Astrocyte of the spinal cord (primary cell): ENCODE measurements at places on chromosomes 12 and 14.

- no peak for DNase-seq
Measured at GRCh38 chr14:56367416-56367815, 212.2 kb upstream of the TMEM260 start.

DNA sequence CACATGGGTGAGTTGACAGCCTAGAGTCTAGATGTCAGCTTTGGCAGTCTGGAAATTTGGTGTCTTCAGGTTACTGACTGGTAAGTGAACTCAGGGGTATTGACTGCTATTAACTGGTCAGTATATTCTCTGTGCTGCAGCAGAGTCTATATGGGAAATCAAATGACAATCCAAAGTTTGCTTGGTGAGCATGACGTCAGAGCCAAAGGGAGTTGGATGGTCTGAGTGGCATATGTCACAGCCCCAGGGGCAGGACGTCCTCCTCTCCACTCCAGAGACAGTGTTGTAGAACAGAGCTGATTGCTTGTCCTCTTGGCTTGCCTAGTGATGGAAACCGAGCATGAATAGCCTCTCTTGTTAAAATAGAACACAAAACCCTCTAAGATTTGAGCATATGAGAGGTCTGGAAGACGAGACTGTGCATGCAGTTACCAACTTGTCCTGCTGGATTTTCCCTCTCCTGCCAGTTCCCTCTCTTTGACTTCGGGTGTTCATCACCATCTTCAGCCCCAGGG lies 3.3 kb upstream of the TBC1D30 start:
- no peak for DNase-seq

GRCh38 chr14:69101331-69101826 lies 51.5 kb downstream of the DCAF5 start:
- DNase-seq, result peak; percentile 85

- no peak for DNase-seq
Measured at GRCh38 chr12:58931518-58931917, 11.2 kb upstream of the LRIG3 start.

- no peak for DNase-seq
Measured at GRCh38 chr12:98149691-98150210, 365.6 kb upstream of the TMPO start.

DNA sequence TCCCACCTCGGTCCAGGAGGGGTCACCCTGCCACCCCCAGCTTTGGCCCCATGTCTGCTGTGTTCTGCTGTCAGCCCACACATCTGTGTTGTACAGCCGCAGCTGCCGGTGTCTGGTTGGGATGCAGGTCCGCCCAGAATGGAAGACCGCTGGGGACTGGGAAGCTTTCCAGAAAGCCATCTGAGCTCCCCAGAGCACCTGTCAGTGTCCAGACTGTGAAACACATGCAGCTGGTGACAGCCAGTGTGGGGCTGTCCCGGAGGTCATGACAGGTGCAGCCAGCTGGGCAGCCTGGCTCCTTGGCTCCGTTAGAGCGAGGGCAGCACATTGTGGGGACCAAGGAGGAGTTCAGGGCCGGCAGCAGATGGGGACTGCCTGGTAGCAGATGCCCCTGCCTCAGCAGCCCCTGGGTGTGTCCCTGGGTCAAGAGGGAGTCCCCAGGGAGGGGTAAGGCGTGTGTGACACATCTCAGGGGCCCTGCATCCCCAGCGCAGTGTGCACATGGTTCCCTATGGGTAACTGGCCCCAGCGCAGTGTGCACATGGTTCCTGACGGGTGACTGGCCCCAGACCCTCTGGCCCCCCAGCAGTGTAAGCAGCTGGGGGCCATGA lies 16.4 kb downstream of the CEP170B start:
- no peak for DNase-seq

- DNase-seq, result no peak
Measured at GRCh38 chr14:34093883-34094282, 143.0 kb upstream of the EGLN3 start.

DNA sequence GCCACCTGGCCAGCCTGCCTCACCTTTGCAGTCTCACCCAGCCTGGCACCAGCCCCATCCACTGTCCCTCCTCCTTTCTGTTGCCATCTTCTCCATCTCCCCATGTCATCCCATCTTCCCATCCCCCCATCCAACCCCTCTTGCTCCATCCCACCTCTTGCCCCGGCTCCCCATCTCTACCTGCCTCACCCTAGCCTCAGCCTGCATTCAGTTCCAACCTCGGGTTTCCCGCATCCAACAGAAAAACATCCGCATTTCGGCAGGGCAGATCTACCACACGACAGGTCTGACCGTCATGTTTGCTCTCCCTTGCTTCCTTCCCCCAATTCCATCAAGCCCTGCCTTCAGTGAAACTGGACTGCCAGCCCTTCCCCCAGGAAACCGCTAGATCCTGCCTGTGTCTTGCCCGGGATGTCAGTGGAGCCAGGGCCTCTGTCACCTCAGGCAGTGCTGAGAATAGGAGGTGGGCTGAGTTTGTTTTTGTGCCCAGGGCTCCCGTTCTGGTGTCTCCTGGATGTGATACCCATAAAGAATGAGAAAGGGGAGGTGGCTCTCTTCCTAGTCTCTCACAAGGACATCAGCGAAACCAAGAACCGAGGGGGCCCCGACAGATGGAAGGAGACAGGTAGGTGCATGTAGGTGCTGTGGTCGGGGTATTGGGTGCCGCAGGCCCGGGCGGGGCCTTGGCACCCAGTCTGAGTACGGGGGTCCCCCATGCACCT lies 2.5 kb downstream of the KCNH3 start:
- no peak for DNase-seq

- no peak for DNase-seq
Measured at GRCh38 chr14:66121859-66122258, 364.3 kb upstream of the CCDC196 start.

GRCh38 chr12:2051700-2052621 lies 826 bp upstream of the CACNA1C start:
- no peak for DNase-seq

- no peak for DNase-seq
Measured at GRCh38 chr12:22855456-22855855, 230.5 kb downstream of the ETNK1 start.

GRCh38 chr14:76467711-76468155 lies 91.8 kb downstream of the ESRRB start:
- no peak for DNase-seq

DNA sequence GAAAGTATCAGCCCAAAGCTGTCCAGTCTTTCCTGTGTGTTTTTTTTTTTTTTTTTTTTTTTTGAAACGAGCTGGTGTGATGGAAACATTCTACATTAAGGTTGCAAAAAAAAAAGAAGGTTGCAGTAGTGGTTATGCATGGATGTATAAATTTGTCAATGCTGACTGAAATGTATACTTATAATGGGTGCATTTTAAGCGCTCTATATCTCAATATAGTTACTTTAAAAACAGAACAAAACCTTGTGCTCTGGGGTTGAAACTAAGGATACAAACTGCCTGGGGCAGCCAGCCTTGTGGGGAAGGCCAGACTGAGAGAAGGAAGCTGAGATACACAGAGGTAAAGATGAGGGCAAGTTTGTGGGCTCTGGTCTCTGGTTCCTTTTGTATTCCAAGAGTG lies 87.3 kb upstream of the RMST start:
- no peak for DNase-seq

DNA sequence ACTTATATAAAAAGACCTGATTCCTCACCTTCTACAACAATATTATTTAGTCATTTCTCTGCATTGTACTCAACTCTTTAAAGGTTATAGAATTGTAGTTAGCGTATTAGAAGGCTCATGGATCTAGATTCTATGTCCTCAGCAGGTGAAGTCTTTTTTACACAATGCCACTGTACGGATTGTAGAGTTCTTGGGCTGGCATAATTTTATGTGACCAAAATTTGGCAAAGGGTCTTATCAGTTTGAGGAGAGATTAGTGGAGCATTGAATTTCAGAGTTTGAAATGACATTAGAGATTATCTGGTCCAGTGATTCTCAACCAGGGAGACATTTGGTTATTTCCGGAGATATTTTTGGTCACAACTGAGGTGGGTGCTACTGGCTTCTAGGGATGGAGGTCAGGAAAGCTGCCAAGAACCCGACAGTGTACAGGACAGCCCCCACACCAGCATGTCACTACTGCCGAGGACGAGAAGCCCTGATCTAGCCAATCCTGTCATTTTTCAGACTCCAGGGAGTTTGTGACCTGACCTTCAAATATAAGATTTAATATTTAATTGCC lies 63.9 kb downstream of the BICD1 start:
- no peak for DNase-seq

- DNase-seq, result no peak
Measured at GRCh38 chr12:15355766-15356165, 33.5 kb downstream of the PTPRO start.

GRCh38 chr14:56686416-56686815 lies 106.8 kb downstream of the TMEM260 start:
- DNase-seq, result no peak

DNA sequence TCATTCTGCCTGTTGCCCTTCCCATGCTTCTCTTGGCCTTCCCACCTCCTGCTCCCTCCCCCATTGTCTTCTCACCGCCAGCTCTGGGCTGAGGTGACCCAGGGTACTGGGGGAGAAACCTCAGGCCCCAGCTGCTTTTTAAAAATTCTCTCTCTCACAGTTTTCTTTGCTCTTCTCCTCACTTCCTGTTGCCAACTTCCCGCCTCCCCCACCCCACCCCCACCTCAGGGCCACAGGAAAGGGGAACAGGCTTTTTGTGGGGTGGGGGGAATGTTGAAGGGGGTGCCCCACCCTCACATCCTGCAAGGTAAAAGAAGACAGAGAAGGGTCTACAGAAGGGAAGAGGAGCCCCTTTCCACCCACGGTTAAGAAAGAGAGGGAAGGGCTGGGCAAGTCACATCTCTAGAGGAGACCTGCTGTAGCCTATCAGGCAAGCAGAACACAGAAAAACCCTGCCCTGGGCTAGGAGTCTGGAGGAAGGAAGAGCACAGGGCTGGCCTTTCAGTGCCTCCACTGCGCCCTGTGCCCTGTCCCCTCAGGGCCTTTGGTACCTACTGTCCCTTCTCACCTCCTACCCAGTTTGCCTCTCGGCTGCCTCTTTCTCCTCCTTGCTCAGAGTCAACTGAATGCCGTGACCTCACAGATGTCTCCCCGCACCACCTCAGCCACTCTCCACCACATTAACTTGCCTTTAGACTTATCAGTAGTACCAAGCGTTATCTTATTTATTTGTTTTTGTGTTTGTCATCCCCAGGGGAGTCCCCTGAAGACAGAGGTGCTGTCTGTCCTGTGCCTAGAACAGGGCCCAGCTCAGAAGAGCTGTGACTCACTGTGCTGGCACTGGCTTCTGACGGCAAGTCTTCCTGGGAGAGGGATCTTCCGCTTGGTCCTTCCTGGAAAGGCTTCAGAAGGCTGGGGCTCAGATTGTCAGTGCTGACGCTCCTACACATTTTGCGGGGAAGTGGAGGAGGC lies 1.7 kb downstream of the ARHGAP9 start:
- no peak for DNase-seq

- DNase-seq, result no peak
Measured at GRCh38 chr14:88935083-88935482, 110.6 kb downstream of the TTC8 start.

- no peak for DNase-seq
Measured at GRCh38 chr14:22554498-22555383, 34.3 kb downstream of the DAD1 start.

GRCh38 chr14:95113476-95113875 lies 43.9 kb downstream of the DICER1 start:
- DNase-seq, result no peak

DNA sequence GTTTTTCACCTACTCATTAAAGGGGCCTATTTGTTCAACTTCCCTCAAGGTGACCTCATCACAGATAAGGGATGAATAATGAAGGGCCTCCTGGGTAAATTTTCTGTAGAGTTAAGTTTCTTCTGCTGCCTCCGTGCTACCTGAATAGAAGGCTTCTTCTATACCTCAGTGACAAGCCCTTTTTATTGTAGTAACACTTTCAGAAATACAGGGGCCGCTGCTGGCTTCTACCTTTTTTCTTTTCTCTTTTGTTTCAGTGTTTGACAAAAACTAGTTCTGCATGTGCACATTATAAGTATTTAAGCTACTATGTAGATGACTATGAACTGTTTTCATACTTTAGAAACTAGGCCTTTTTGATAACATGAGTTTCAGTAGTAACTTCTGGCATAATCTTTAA lies 207.0 kb downstream of the NAV3 start:
- DNase-seq, result no peak

DNA sequence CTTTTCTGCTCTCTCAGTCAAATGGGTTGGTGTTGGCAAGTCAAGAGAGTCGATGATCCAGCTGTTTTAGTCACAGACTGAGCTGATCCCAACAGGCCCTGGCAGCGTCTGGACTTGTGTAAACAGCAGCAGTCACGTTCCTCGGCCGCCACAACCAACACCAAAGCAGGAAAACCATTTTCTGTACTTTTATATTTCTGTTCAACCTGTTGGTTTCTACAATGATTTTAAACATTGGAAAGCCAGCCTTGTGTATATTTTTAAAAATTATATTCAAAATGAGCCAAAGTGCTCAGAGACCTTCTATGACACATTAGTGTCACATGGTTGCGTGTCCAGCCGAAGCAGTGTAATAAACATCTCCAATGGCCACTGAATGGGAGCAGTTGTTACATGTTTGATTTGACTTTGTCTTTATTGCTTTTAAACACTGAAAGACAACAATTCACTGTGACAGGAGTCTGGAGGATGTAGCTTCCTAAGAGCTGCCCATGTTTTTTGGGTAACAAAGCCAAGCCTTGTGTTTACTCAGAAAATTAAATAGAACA lies 5.9 kb upstream of the SIVA1 start:
- DNase-seq, result no peak

GRCh38 chr14:34985740-34986139 lies 2.9 kb downstream of the SRP54 start:
- DNase-seq, result no peak

DNA sequence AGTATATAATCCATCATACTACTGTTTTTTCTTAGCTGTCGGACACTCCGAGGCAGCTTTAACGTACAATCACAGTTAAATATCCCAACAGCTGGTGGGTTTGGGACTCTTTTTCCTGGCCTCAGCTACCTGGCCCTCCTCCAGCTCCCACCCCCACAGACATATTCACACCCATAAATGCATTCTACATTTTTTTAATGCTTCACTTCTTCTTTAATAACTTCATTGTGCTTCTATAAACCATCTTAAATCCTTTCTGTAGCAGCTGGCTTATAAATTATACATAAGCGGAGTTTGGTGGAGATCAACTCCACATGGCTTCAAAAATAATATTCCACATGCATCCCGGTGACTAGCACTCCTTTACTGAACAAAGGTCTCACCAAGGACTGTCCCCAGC lies 33.3 kb downstream of the TDG start:
- no peak for DNase-seq

GRCh38 chr12:131919366-131920156 lies 9.5 kb upstream of the PUS1 start:
- DNase-seq, result no peak

DNA sequence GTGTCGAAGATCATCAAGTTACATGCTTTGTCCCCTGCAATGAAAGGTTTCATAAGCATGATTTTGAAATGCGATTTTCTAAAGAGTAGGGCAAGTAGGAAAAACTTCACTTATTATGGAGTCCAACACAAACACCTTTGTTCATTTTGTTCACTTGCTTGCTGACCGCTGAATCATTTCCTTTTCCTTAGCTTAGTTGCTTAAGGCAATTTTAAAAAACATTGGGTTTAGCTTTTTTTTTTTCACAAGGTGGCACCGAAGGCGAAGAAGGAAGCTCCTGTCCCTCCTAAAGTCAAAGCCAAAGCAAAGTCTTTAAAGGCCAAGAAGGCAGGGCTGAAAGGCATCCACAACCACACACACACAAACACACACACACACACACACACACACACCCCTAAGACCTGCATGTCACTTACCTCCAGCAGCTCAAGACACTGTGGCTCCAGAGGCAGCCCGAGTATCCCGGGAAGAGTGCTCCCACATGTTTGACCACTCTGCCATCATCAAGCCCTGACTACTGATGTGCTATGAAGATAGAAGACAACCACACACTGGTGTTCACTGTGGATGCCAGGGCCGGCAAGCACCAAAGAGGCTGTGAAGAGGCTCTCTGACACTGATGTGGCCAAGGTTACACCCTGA lies 11.4 kb downstream of the MANSC1 start:
- peak; percentile 61 for DNase-seq
